ENCODE measurements at places on chromosomes 6 and 20. TPM values are rescaled to one million over a fixed set of nuclear protein-coding genes. Genes with fewer than 3 reads are reported as not detected.

Gene CNKSR3
- total RNA-seq, result 5.4 TPM

Gene TTLL9
- 0.59 TPM for total RNA-seq

Gene COL19A1
- total RNA-seq, result not detected

Gene FKBP5
- total RNA-seq, result 6.2 TPM

Gene TXNDC5
- 344 TPM for total RNA-seq

Gene SAPCD1
- total RNA-seq, result 0.59 TPM

Gene SLC22A7
- not detected for total RNA-seq
